ENCODE measurements at places on chromosomes 4 and X.

DNA sequence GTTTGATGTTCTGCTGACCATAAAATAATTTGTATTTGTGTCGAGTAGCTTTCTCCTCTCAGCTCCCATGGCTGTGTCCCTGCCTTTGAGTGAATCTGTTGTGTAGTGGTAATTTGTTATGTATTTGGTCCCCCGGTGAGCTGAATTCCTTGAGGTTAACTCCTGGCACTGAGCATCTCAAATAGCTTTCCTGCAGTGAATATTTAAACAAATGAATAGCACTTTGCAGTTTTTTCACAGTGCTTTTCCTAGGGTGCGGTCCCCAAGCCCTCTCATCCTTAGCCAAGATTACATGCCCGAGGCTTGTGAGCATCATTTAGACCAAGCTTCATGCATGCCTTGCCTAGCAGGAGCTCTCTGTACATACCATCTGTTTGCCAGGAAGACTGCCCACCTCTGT, 74.2 kb downstream of the CLDN34 start:
- DNase-seq = no peak

- no peak for DNase-seq
Observed at GRCh38 chr4:24104158-24104565, 214.3 kb upstream of the PPARGC1A start.

DNA sequence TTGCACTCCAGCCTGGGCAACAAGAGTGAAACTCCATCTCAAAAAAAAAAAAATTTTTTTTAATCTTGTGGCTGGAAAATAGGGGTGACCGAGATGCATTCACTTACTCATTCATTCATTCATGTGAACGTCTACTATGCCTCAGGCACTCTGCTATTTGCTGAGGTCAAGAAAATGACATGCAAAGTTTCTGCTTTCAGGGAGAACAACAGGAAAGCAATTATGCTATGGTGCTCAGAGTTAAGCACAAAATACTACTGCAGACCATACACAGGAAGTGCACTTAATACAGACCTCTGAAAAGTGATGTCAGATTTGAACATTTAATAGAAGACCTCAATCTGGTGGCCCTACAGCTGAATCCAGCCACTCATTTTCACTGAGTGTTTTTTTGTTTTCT, 59.6 kb upstream of the DUSP21 start:
- no peak for DNase-seq

- DNase-seq = no peak
Observed at GRCh38 chr4:89563431-89563830, 255.8 kb upstream of the GPRIN3 start.

GRCh38 chr4:184745831-184746795, 12.2 kb upstream of the CENPU start:
- peak; percentile 84 for DNase-seq

GRCh38 chr4:130820448-130820847, 1724.5 kb downstream of the C4orf33 start:
- no peak for DNase-seq

GRCh38 chr4:104979083-104979760, 167.5 kb upstream of the TET2 start:
- DNase-seq = no peak

Data from GM19239 (cell line).